Activated CD8-positive, alpha-beta memory T cell treated with anti-CD3 and anti-CD28 coated beads, Interleukin-2, amount 10 ng/mL, durations not matched to agents 7 days and 5 days (primary cell): ENCODE measurements at places on chromosomes 13 and 19. TPM values are rescaled to one million over a fixed set of nuclear protein-coding genes. Genes with fewer than 3 reads are reported as not detected.

Gene TUBB4A
- total RNA-seq = 7.5 TPM

DNA sequence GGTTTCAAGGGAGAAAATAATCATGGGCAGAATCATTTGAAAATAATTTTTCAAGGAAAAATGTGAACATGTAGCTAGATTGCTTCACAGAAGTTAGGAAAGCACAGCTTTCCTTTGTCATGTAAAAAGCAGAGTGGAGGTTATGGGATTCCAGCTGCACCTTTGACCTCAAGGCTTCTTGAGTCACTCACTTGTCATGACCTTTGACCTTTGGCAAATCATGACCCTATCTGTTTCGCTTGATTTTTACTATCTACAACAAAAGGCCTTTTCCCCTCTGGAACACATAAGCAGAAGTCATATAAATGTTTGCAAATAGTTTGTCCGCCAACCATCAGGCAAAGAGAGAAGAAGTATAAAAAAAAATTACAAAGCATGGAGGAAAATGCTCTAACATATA is 210.7 kb upstream of the MIR17HG start:
- no peak overlapping the region for H3K4me3 ChIP-seq
- H3K36me3 ChIP-seq = no peaks in the 10 kb centered on the region
- H3K27me3 ChIP-seq = no peaks in the 10 kb centered on the region

DNA sequence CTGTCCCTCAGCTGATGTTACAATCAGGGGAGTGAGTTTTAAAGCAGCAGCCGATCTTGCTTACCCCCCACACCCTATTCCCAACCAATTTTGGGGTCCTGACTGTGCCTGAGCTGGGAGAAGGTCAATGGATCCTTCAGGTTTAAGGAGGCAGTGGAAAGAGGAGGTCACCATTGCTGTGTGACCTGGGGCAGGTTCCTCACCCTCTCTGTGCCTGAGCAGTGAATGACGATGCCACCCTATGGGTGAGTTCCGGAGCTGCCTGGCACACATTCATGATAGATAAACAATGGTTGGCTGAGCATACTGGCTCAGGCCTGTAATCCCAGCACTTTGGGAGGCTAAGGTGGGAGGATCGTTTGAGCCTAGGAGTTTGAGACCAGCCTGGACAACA is 20.3 kb upstream of the JUND start:
- H3K36me3 ChIP-seq = peaks cover 29% of the 10 kb centered on the region
- no peak for DNase-seq
- peak overlapping the region; percentile 71 for H3K27ac ChIP-seq
- H3K27me3 ChIP-seq = no peaks in the 10 kb centered on the region

GRCh38 chr19:7852851-7853769 is 21.1 kb downstream of the PRR36 start:
- H3K36me3 ChIP-seq = no peaks in the 10 kb centered on the region
- no peak overlapping the region for H3K4me3 ChIP-seq
- no peak overlapping the region for H3K27ac ChIP-seq

- H3K27ac ChIP-seq = no peak overlapping the region
- no peak for DNase-seq
- no peaks in the 10 kb centered on the region for H3K4me1 ChIP-seq
- no peaks in the 10 kb centered on the region for H3K36me3 ChIP-seq
Measured at GRCh38 chr13:89883893-89884448, 1463.5 kb upstream of the MIR17HG start.

GRCh38 chr19:30385666-30386065 is 13.5 kb downstream of the ZNF536 start:
- peak; percentile 31 for DNase-seq
- H3K36me3 ChIP-seq = no peaks in the 10 kb centered on the region
- H3K27ac ChIP-seq = no peak overlapping the region
- no peaks in the 10 kb centered on the region for H3K4me1 ChIP-seq

Gene LGALS14
- total RNA-seq = not detected

DNA sequence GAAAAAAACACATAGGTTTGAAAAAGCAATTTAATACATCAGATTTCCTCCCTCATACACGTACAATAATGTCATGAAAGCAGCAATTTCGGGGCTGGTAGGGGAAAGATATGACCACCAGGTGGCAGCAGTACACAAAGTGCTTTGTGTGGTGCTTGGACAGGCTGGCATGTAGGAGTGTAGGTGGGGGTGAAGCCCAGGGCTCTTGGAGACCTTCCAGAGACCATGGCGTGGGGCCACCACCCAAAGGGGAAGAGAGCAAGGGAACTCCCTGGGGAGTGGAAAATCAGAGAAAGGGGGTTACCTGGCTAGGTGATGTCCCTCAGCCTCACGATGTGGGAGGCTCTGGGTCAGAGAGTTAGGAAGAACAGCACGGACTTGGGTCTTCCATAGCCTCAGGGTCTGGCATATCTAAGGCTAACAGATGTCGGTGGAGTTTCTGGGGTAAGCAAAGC is 11.8 kb upstream of the CCNA1 start:
- H3K36me3 ChIP-seq = no peaks in the 10 kb centered on the region
- no peak overlapping the region for H3K4me3 ChIP-seq
- DNase-seq = peak; percentile 83
- peaks cover 21% of the 10 kb centered on the region for H3K27me3 ChIP-seq
- H3K27ac ChIP-seq = peak overlapping the region; percentile 61
- peaks cover 32% of the 10 kb centered on the region for H3K4me1 ChIP-seq

DNA sequence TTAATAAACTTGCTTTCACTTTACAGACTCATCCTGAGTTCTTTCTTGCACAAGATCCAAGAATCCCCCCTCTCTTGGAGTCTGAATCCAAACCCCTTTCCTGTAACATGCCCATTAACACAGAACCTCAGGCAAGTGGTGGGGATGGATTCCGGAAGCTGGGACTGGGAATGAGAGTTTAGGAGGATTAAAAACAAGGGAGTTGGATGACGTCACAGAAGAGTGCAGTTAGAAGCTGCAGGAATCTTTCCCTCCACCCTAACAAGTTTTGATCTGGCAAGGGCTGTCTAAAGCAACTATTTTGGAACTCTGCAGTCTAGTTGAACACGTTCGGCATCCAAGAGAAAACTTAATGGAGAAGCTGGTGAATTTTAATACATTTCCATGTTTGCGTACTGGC is 48.2 kb upstream of the PEPD start:
- H3K27me3 ChIP-seq = peaks cover 9% of the 10 kb centered on the region
- no peak for DNase-seq
- no peaks in the 10 kb centered on the region for H3K36me3 ChIP-seq
- no peak overlapping the region for H3K27ac ChIP-seq
- no peaks in the 10 kb centered on the region for H3K4me1 ChIP-seq
- no peak overlapping the region for H3K4me3 ChIP-seq

Gene TRAPPC6A
- 50.3 TPM for total RNA-seq

GRCh38 chr19:900302-901111 is 7.2 kb downstream of the RNU6-9 start:
- H3K27me3 ChIP-seq = no peaks in the 10 kb centered on the region
- no peak overlapping the region for H3K27ac ChIP-seq
- peaks cover 3% of the 10 kb centered on the region for H3K4me1 ChIP-seq
- peak; percentile 58 for DNase-seq
- H3K36me3 ChIP-seq = peaks cover 8% of the 10 kb centered on the region

- H3K36me3 ChIP-seq = no peaks in the 10 kb centered on the region
- H3K27ac ChIP-seq = no peak overlapping the region
- no peaks in the 10 kb centered on the region for H3K4me1 ChIP-seq
- no peak for DNase-seq
- H3K4me3 ChIP-seq = no peak overlapping the region
Measured at GRCh38 chr13:98299966-98300350, 122.9 kb upstream of the RNF113B start.

GRCh38 chr13:103250071-103250470 is 183.9 kb upstream of the SLC10A2 start:
- H3K27ac ChIP-seq = no peak overlapping the region
- H3K36me3 ChIP-seq = no peaks in the 10 kb centered on the region
- H3K4me3 ChIP-seq = no peak overlapping the region
- DNase-seq = no peak

GRCh38 chr13:96032717-96033116 is 20.5 kb downstream of the UGGT2 start:
- H3K27ac ChIP-seq = no peak overlapping the region
- no peaks in the 10 kb centered on the region for H3K27me3 ChIP-seq
- DNase-seq = no peak
- H3K4me3 ChIP-seq = no peak overlapping the region

- H3K4me3 ChIP-seq = peak overlapping the region; percentile 58
- peaks cover 8% of the 10 kb centered on the region for H3K27me3 ChIP-seq
- H3K36me3 ChIP-seq = no peaks in the 10 kb centered on the region
- H3K27ac ChIP-seq = no peak overlapping the region
Measured at GRCh38 chr19:54164369-54165068, 5.0 kb upstream of the LENG1 start.

DNA sequence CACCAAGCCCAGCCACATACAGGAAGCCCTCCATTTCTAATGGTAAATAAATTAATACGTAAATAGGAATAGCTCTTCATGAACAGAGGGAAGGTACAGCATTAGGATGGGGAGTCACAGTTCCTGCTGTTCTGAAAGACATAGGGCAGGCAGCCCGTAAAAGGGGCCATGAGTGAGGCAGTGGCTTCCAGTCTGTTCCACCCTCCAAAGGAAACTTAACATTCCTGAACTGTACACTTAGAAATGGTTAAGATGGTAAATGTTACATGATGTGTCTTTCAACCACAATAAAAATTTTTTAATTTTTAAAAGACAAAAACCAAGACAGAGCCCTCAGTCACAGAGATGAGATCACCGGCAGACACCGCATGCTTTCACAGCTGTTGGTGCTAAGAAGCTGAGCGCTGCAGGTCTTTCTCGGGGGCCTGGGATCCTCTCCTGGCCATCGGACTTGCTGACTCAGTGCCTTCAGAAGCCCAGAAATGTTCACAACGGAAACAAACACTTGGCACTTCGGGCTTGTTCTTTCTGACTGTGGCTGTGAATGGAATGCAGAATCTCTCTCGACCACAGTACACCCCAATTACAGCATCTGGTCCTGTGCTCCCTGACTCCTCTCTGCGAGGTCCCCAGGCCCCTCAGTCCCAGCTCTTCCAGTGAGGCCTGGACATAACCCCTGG is 36.4 kb downstream of the EPS15L1 start:
- no peak overlapping the region for H3K27ac ChIP-seq
- no peak for DNase-seq
- no peaks in the 10 kb centered on the region for H3K27me3 ChIP-seq
- H3K4me1 ChIP-seq = peaks cover 22% of the 10 kb centered on the region
- no peak overlapping the region for H3K4me3 ChIP-seq
- peaks cover 21% of the 10 kb centered on the region for H3K36me3 ChIP-seq
